ENCODE measurements at places on chromosomes 7 and 10.

- no peak for DNase-seq
These were observed 26.8 kb downstream of the TACR2 start for GRCh38 chr10:69389827-69390490.

GRCh38 chr10:26090026-26090425 is 126.5 kb upstream of the GAD2 start:
- DNase-seq: no peak

DNA sequence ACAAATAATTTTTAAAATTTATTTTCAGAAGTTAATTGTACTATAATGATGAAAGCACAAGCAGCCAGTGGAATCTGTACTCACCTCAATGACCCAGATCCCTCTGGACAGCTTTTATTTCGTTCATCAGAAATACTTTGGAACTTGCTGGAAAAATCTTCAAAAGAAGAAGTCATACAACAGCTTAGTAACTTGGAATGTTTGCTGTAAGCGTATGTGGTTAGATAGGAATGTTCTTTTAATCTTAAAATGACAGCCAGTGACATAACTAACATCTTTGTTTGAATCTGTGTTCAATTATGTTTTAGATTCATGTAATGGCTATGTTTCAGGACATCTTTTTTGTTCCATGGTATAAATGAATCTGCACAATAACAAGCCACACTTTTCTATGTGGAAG is 26.8 kb downstream of the CFAP69 start:
- DNase-seq: no peak

- DNase-seq: no peak
These were observed 57.6 kb downstream of the ZNF727 start for GRCh38 chr7:64102656-64103400.

GRCh38 chr10:79052291-79053080 is 16.3 kb upstream of the ZMIZ1 start:
- no peak for DNase-seq

GRCh38 chr10:42477170-42477569 is 161.2 kb downstream of the ZNF33B start:
- no peak for DNase-seq

GRCh38 chr7:158584407-158584806 is 3.2 kb downstream of the PTPRN2 start:
- no peak for DNase-seq

DNA sequence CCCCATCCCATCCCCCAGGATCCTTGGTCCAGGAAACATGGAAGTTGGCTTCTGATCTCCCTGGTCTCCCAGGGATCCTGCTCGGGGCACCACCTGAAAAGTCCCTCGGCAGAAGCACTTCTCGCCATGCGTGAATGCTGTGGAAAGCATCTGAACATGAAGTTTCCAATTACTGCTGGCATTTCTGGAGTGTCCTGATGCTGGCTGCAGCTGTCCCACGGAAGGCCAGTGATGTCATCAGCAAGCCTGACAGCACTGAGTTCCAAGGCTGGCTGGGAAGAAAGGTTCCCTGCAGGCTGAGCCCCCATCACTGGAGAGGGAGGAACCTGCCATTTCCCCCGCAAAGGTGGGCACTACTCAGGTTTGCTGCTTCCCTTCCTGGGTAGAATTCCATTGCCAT is 71.4 kb downstream of the KCNMA1 start:
- DNase-seq: no peak

GRCh38 chr10:126124668-126125349 is 228.4 kb downstream of the FANK1 start:
- DNase-seq: no peak

GRCh38 chr7:16905300-16906044 is 23.7 kb upstream of the AGR3 start:
- no peak for DNase-seq

DNA sequence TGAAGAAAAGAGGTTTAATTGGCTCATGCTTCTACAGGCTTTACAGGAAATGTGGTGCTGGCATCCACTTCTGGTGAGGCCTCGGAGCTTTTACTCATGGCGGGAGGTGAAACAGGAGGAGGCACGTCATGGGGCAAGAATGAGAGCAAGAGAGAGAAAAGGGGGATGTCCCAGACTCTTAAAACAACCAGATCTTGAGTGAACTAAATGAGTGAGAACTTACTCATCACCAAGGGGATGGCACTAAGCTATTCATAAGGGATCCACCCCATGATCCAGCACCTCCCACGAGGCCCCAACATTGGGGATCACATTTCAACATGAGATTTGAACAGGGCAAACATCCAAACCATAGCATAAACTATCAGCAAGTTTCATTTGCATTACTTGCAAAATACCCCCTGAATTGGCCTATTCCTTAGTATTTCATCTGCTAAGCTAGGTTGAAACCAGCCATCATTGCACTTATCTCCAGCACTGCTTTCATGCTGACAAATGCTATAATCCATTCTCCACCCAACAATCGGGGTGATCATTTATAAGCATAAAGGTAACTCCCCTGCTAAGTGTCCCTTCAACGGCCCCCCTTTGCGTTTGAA is 179.0 kb downstream of the NOC3L start:
- no peak for DNase-seq

GRCh38 chr7:48052748-48053147 is 17.4 kb downstream of the C7orf57 start:
- no peak for DNase-seq

DNA sequence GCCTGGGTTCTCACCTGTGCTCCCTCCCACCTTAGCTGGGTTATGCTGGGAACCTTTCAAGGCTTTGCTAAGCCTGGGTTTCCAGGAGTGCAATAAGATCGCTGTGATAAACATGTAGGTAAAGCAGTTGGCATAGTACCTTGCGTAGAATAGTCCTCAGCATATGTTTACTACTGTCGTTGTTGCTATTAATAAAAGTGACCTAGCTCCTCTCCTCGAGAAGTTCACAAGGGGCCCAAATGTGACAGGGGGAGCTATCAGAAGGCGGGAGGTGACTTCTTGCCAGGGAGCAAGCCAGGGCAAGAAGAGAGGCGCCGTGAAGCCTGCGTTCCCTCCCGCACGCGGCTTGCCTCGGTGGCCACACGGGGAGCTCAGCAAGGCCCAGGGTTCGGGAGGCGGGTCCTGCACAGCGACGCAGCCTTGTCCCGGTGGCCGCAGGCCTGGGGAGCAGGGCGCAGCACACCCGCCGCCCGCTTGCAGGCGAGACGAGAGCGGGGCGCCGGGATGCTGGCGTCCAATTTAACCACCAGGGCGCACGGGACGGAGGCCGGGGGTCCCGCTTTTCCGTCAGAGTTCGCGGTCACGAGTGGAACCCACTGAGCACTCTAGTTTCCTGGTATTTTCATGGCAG is 106.2 kb downstream of the SNX10 start:
- DNase-seq: no peak

DNA sequence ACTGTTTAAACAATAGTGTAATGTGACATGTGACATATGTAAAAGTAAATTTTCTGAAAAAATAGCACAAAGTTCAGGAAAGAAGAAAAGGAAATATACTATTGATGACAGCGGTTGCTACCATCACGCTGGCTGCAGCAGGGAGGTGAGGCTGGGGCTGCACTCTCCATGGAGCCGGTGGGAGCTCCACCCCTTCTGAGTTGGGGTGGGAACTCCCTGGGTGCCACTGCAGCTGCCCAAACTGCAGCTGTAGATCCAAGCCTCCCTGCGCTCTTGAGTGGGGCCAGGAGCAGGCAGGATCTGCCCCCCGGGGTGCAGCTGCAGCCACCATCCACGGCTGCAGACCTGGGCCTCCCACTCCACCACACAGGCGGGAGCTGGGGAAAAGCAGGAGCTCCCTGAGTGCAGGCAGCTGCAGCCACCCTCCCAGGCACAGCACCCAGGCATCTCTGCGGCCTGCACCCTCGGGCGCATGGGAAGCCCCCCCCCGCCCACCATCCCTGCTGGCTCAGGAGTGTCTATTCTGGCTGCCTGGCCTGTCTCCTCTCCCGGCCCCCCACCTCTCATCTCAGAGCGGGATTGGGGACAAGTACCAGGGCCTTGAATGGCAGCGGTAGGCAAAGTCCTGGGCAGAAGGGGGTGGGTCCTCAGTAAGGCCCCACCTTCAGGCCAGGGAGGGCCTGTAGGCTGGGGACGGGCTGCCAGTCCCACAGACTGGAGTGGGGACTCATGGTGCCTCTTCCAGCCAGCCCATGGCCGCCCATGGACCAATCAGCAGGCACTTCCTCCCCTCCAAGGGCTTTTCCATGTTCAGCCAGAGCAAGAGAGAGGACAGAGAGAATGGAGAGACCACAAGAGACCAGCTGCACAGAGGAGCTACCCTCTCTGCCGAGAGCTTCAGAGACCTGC is 50.1 kb downstream of the TNS3 start:
- DNase-seq: no peak

DNA sequence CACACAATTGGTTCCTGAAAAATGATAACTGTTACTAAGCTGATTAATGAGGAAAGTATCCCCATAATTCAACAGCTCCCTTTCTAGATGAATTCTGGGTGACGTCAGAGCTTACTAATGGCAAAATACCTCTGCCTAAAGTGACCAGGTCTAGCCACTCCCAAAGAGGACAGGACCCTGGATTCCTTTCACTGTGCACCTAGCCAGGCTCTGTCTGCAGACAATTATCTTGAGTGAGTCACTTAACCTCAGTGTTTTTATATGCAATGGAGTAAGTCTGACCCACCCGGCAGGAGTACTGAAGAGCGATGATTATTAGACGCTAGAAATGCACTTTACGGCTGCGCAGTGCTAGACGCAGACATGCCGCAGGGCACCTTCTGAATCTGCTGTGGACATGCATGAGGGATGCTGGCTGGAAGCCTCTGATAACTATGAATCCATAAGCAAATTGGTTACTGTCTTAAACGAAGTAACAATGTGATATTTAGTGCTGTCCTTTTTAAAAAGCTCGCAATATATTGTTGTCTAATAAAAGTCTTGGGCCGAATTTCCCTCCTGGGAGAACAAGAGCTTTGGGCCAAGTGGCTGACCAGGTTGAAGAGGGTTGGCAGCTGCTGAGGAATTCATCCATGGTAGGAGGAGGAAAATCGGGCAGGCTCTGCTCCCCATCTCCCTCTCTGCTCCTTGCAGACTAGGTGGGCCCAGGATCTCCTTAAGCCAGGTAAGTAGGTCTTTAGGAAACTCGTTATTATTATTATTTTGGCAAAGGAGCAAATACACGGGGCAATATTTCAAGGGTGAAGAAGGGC is 4.6 kb upstream of the INPP5A start:
- DNase-seq: no peak

- DNase-seq: no peak
These were observed 35.5 kb downstream of the RUFY2 start for GRCh38 chr10:68371604-68372003.

GRCh38 chr7:12670743-12671520 is 16.5 kb upstream of the ARL4A start:
- no peak for DNase-seq

- DNase-seq: no peak
These were observed 23.2 kb downstream of the TPK1 start for GRCh38 chr7:144812379-144813283.

DNA sequence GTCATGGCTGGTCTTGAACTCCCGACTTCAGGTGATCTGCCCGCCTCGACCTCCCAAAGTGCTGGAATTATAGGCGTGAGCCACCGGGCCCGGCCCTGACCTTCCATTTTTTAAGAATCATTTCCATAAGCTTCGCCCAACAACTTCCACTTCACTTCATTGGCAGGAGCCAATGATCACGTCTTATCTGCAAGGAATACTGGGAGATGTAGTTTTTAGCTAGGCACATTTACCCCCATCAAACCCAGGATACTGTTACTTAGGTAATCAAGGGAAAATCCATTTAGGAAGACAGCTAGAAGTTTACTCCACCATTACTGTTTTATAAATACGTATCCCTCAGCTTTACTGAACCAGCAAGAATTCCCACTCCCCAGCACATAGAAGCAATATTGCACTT is 3.4 kb upstream of the CDK13 start:
- no peak for DNase-seq

- DNase-seq: peak; percentile 97
These were observed 477 bp upstream of the NMT2 start for GRCh38 chr10:15168786-15169554.

GRCh38 chr10:131855461-131856401 is 45.1 kb upstream of the PPP2R2D start:
- DNase-seq: no peak

DNA sequence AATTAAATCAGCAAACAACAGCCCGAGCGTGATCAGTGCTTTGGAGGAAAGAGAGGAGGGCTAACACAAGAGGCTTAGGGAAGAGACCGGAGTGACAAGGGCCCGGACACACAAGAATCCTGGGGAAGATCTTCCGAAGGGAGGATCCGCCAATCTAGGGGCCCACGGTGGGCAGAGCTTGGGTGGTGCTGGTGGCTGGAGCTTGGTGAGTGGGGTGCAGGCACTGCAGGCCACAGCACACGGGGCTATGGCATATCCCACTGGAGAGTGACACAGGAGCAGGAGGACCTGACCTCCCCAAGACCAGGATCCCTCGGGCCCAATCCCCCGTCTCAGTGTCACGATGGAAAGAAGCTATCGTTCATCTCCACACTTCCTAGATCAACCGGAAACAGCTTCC is 471.3 kb upstream of the FOXK1 start:
- no peak for DNase-seq

GRCh38 chr10:35635576-35635975 is 6.5 kb downstream of the FZD8 start:
- no peak for DNase-seq

DNA sequence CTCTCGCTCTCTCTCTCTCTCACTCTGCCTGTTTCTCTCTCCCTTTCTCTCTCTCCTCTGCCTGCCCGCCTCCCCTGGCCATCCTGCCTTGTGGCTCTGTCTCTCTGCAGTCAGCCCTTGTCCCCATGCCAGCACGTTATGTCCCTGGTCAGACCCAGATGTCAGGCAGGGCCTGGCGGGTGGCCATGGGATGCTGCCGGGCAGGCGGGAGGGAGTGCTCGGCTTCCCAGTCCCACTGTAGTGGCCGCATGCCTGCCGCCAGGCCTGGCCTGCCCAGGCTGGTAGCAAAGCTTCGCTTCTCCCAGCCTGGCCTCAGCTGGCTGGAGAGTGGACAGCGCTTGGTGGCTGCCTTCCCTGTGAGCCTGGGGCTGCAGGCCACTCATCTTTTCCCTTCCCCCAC is 121.5 kb upstream of the ZNF716 start:
- DNase-seq: no peak

- no peak for DNase-seq
These were observed 12.7 kb downstream of the MRC1 start for GRCh38 chr10:17821893-17822292.

DNA sequence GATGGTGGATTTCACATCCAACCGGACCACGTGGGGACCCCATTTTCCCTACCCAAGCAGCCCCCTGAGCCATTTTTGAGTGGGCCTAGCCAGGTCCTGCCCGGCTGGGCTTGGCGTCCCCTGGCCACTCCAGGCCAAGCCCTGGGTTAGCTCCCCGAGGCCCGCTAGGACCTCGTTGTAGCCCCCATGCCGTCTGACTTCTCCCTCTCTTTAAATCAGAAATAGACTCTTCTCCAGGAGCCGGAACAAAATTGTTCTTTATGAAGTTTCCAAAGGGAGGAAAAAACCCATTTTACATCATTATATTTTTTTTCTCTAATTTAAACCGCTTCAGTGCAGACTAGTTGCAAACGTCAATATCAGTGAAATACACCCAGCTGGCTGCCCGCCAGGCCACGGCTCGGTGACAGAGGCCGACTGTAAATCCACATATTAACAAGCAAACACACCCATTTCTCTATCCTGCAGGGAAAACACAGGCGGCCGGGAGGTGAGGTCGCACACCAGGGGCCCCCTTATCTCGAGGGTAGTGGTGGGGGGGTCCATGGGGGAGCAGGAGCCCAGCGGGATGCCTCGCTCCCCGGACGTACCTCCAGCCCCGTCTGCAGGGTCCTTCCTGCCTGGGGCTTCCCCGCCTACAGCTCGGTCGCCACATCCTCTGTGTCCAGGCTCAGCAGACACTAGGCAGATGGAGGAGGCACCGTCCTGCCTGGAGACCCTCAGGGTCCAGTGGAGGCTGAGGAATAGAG is 72.7 kb downstream of the ELFN1 start:
- no peak for DNase-seq

- DNase-seq: no peak
These were observed 43.0 kb downstream of the TMEM130 start for GRCh38 chr7:98826811-98827231.

Measured in stimulated activated CD4-positive, alpha-beta T cell treated with anti-CD3 and anti-CD28 coated beads, Interleukin-1b, Interleukin-23, amount 100 ng/mL, for 1 hour (primary cell).